ENCODE measurements at places on chromosomes 5 and 9. TPM values are rescaled to one million over a fixed set of nuclear protein-coding genes. Genes with fewer than 3 reads are reported as not detected.

The SPTAN1 gene
- total RNA-seq: 301 TPM

DNA sequence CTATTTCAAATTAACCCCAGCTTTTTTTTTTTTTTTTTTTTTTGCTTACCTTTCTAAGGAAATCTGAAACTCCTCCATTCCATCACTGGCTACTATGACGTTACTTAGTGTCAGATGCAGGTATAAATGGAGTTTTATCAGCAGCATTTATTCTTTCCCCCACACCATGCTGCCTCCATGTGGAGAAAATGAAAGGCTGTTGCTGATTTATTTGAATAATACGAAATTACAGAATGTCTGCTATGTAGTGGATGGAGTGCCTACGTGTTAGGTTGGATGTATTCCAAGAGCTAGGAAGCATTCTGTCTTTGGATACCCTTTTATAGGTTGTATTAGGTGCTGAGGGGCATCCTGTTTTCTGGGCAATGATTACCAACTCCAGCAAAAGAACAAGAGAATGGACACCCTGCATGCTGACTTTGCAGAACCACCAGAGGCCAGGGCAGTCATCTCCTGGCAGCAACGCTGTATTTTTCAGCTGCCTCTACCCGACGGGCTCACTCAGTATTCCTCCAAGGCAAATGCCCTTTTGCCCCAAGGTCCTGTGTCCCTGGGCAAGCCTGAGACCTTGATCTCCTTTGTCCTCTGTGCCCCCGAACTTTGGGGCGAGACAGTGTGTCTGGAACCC is 199.5 kb downstream of the ALDH1A1 start:
- no peaks in the 10 kb centered on the region for H3K36me3 ChIP-seq
- H3K27me3 ChIP-seq: no peaks in the 10 kb centered on the region
- H3K4me3 ChIP-seq: no peak overlapping the region
- DNase-seq: no peak
- no peak overlapping the region for H3K27ac ChIP-seq
- H3K4me1 ChIP-seq: no peaks in the 10 kb centered on the region

The F2RL1 gene
- total RNA-seq: 0.10 TPM

- no peak overlapping the region for H3K4me3 ChIP-seq
- DNase-seq: no peak
- H3K27me3 ChIP-seq: no peaks in the 10 kb centered on the region
- no peaks in the 10 kb centered on the region for H3K4me1 ChIP-seq
Observed at GRCh38 chr5:137142764-137143605, 356.1 kb downstream of the SPOCK1 start.

The CD14 gene
- 48.6 TPM for total RNA-seq

The AGXT2 gene
- total RNA-seq: not detected

DNA sequence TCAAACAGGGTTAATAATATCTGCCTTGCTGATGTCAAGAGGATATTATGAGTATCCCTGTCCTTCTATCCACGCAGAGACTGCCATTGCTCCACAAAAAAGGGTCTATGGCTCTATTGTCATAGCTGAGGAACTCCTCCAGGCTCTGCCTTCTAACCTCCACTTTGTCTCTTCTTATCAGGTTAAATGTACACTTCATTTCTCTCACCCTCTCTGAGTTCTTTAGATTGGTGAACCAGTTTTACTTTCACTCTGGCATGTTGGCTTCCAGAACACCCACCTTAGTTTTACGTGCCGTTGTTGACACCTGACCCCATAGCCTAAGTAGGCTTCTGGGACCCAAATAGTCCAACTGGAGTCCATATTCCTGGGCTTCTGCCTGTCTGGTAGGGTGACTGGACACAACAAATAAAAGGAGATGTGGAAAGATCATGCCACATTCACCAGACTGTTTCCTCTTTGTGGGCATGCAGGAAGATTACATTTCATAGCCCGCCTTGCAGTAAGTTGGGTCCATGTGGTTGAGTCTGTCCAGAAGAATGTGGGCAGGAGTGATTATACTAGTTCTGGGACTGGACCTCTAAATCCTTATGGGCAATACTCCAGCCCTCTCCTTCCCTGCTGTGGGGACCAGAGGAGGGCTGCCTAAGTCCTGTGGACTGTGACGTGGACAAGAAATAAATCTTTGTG is 350.4 kb upstream of the CLINT1 start:
- no peak for DNase-seq
- no peak overlapping the region for H3K27ac ChIP-seq
- H3K4me3 ChIP-seq: no peak overlapping the region
- no peaks in the 10 kb centered on the region for H3K4me1 ChIP-seq
- no peaks in the 10 kb centered on the region for H3K27me3 ChIP-seq
- H3K36me3 ChIP-seq: no peaks in the 10 kb centered on the region

The C5orf52 gene
- total RNA-seq: not detected

- H3K36me3 ChIP-seq: no peaks in the 10 kb centered on the region
- no peaks in the 10 kb centered on the region for H3K27me3 ChIP-seq
- H3K27ac ChIP-seq: peak overlapping the region; percentile 98
Observed at GRCh38 chr5:142110046-142110531, 1.5 kb downstream of the NDFIP1 start.

GRCh38 chr5:139648205-139649081 is at the start of gene CXXC5:
Gene CXXC5, plus strand, starts transcription at chr5:139648349. Its CDS starts 32,175 bp downstream, at chr5:139680524.
- H3K4me1 ChIP-seq: peaks cover 12% of the 10 kb centered on the region
- H3K27me3 ChIP-seq: peaks cover 2% of the 10 kb centered on the region
- no peak within 1 kb of the TSS for H3K27ac ChIP-seq
- no peaks in the 10 kb centered on the region for H3K36me3 ChIP-seq
- peak within 1 kb of the TSS; percentile 49 for H3K4me3 ChIP-seq

- H3K36me3 ChIP-seq: no peaks in the 10 kb centered on the region
- no peaks in the 10 kb centered on the region for H3K4me1 ChIP-seq
- no peak for DNase-seq
- H3K27me3 ChIP-seq: no peaks in the 10 kb centered on the region
- H3K27ac ChIP-seq: no peak overlapping the region
Observed at GRCh38 chr9:119667916-119668315, 298.7 kb upstream of the BRINP1 start.

GRCh38 chr9:71544464-71544863 is 223.8 kb downstream of the CEMIP2 start:
- no peaks in the 10 kb centered on the region for H3K27me3 ChIP-seq
- H3K36me3 ChIP-seq: no peaks in the 10 kb centered on the region
- H3K27ac ChIP-seq: no peak overlapping the region
- no peak for DNase-seq
- H3K4me3 ChIP-seq: no peak overlapping the region

- H3K4me1 ChIP-seq: no peaks in the 10 kb centered on the region
- no peak overlapping the region for H3K27ac ChIP-seq
Observed at GRCh38 chr5:71939452-71940230, 167.6 kb upstream of the MAP1B start.

The ADAMTS19 gene
- total RNA-seq: 1.8 TPM

- H3K4me3 ChIP-seq: no peak overlapping the region
- H3K36me3 ChIP-seq: no peaks in the 10 kb centered on the region
- H3K27me3 ChIP-seq: no peaks in the 10 kb centered on the region
- DNase-seq: no peak
Observed at GRCh38 chr5:133841831-133842750, 126.3 kb downstream of the C5orf15 start.

DNA sequence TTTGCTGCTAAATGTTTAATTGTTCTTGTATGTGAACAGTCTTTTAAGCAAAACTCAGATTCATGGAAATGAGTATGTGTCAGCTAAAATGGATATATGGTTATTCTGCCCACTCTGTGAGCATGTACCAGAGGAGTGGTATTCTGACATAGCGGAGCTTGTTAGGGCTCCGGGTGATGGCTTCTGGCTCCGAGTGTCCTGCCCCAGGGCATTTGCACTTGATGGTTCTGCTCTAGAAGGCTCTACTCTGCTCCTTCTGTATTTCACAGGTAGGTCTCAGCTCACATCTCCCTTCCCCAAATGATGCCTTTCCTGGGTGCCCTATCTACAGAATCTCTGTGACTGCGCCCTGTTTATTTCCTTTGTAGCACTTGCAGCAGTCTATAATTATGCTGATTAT is 113.3 kb downstream of the ARHGAP26 start:
- H3K27me3 ChIP-seq: no peaks in the 10 kb centered on the region
- no peak for DNase-seq
- H3K4me1 ChIP-seq: no peaks in the 10 kb centered on the region
- no peaks in the 10 kb centered on the region for H3K36me3 ChIP-seq

DNA sequence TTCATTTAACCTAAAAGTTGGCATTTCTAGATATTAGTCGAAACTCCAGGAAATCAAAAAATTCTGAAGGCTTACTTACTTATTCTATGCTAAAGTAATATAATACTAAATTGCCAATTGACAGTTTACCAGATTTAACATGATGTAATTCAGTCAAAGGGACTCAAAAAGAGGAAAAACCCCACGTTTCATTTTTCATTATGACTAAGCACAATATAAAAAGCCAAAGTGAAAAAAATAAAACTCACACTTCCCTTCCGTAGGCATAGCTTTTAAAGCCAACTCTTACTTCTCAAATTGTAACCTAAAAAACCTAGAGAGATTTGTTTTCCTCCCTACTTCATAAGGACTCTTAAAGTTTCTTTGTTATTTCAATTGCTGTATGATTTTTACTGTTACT is 146.6 kb downstream of the RAPGEF6 start:
- H3K36me3 ChIP-seq: no peaks in the 10 kb centered on the region
- no peak for DNase-seq
- H3K27me3 ChIP-seq: no peaks in the 10 kb centered on the region
- no peak overlapping the region for H3K27ac ChIP-seq
- no peak overlapping the region for H3K4me3 ChIP-seq
- peaks cover 2% of the 10 kb centered on the region for H3K4me1 ChIP-seq

The ABCA1 gene
- total RNA-seq: 23.2 TPM

GRCh38 chr5:172721455-172722326 is 49.3 kb downstream of the DUSP1 start:
- no peaks in the 10 kb centered on the region for H3K36me3 ChIP-seq
- H3K27me3 ChIP-seq: no peaks in the 10 kb centered on the region
- H3K4me3 ChIP-seq: no peak overlapping the region
- peaks cover 5% of the 10 kb centered on the region for H3K4me1 ChIP-seq

The DELE1 gene
- 57.3 TPM for total RNA-seq

GRCh38 chr5:82798676-82799075 is 278.5 kb downstream of the TMEM167A start:
- H3K4me3 ChIP-seq: no peak overlapping the region
- no peaks in the 10 kb centered on the region for H3K36me3 ChIP-seq
- DNase-seq: no peak
- no peaks in the 10 kb centered on the region for H3K27me3 ChIP-seq
- H3K4me1 ChIP-seq: no peaks in the 10 kb centered on the region
- H3K27ac ChIP-seq: no peak overlapping the region

GRCh38 chr9:87854580-87854955 is 28.1 kb upstream of the SPATA31E1 start:
- DNase-seq: no peak
- H3K36me3 ChIP-seq: no peaks in the 10 kb centered on the region
- H3K4me1 ChIP-seq: no peaks in the 10 kb centered on the region
- H3K27ac ChIP-seq: no peak overlapping the region

- no peak for DNase-seq
- no peak overlapping the region for H3K27ac ChIP-seq
- no peaks in the 10 kb centered on the region for H3K27me3 ChIP-seq
- no peaks in the 10 kb centered on the region for H3K36me3 ChIP-seq
- no peak overlapping the region for H3K4me3 ChIP-seq
Observed at GRCh38 chr5:67771791-67772190, 443.8 kb upstream of the PIK3R1 start.

The IL9 gene
- not detected for total RNA-seq

DNA sequence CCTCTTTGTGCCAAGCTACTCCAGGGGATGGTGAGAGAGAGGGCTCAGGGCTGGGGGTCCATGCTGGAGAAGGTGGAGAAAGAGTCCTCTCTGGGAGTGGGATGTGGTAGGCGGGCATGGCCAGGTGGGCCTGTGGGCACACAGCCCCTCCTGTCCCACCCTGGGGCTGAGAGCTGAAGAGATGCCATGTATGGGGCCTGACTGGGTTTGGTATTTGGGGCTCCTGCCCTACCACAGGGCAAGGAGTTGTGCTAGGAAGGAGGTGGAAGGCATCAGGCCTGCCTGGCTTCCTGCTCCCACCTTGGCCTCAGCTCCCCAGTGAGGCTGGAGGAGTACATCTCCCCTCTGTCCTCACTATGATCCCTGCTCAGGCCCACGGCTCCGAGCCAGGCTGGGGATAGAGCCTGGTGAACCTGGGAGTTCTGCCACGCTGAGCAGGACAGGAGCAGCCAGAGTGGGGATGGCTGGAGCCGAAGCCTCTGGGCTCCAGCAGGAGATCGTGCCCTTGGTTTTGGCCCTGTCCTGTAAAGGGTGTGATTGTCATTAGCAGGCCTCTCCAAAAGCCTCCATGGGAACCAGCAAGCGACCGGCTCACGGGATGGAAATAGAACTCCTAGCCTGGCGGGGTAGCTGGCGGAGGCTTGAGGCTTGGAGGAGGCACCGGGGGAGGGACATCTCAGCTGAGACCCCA is 75.5 kb downstream of the CACNA1B start:
- H3K4me3 ChIP-seq: no peak overlapping the region
- no peak for DNase-seq
- no peak overlapping the region for H3K27ac ChIP-seq
- H3K4me1 ChIP-seq: no peaks in the 10 kb centered on the region
- H3K27me3 ChIP-seq: no peaks in the 10 kb centered on the region
- no peaks in the 10 kb centered on the region for H3K36me3 ChIP-seq

The AFF4 gene
- 114 TPM for total RNA-seq

GRCh38 chr9:121637713-121638220 is 13.7 kb upstream of the DAB2IP start:
- no peak overlapping the region for H3K4me3 ChIP-seq
- no peaks in the 10 kb centered on the region for H3K36me3 ChIP-seq
- DNase-seq: no peak

The HAUS6 gene
- 8.5 TPM for total RNA-seq

DNA sequence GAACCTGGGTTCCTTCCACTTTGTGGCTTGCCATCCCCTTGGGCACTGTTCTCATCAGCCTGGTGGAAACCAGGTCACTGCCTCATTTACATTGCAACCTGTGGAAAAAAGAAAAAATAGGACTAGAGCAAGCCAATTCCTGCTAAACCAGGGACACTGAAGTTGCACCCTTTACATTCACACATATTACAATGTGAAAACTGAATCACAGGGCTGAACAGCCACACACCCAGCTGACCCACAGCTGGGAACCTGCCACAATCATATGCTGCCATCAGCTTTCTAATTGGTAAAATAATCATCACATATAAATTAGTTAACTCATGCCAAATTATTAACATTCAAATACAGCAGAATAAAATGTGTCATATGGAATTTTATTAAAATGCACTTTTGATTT is 94.5 kb downstream of the CDH6 start:
- H3K4me3 ChIP-seq: no peak overlapping the region
- DNase-seq: no peak
- no peak overlapping the region for H3K27ac ChIP-seq
- no peaks in the 10 kb centered on the region for H3K36me3 ChIP-seq

- DNase-seq: no peak
- H3K4me1 ChIP-seq: no peaks in the 10 kb centered on the region
- H3K36me3 ChIP-seq: no peaks in the 10 kb centered on the region
- H3K27ac ChIP-seq: no peak overlapping the region
Observed at GRCh38 chr9:128211186-128211980, 8.2 kb downstream of the DNM1 start.

GRCh38 chr9:6109986-6110385 is 94.6 kb upstream of the RANBP6 start:
- H3K27me3 ChIP-seq: no peaks in the 10 kb centered on the region
- H3K4me3 ChIP-seq: no peak overlapping the region
- DNase-seq: no peak
- no peaks in the 10 kb centered on the region for H3K36me3 ChIP-seq
- H3K27ac ChIP-seq: no peak overlapping the region

Data from ovary (tissue), 10 donors.